ENCODE measurements at places on chromosomes 1 and 21.

GRCh38 chr1:40769815-40770214, 13.8 kb upstream of the KCNQ4 start:
- no peak for DNase-seq

DNA sequence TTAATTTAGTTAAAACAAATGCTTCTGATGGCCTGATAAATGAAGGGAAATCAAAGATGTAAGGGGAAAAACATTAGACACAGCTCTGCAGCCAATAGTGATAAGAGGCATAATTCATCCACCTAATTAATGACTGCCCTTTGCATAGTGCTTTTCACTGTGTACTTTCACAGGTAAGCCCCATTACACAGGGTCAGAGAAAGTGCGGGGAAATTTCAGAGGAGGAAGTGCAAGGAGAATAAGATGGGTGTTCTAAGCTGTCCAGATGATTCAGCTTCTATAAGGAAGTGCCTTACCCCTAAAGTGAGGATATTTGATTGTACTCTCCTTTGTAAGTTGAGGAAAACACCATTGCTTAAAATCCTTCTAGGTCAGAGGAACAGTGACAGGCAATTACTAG, 88.0 kb downstream of the NR5A2 start:
- no peak for DNase-seq

DNA sequence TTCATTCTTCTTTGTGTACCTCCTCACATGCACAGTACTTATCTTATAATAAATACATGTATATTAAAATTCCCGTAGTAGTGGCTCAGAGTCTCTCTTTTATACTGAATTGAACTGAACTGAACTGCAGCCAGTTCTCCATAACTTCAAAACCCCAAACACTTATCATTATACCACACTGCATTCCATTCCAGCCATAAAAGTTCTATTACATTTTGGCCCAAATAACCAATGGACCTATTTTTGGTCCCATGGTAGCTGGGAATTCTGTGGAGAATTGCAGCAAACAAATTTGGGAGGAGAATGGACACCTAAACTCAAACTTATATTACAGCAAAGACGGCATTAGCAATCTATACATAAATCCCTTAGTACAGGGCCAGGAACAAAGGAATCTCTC, 86.6 kb upstream of the C1orf87 start:
- no peak for DNase-seq

- no peak for DNase-seq
Measured at GRCh38 chr1:35190784-35191183, 2.2 kb downstream of the SFPQ start.

GRCh38 chr1:99850459-99851291, 514 bp downstream of the AGL start:
- DNase-seq, result peak; percentile 13

GRCh38 chr1:111354584-111354983, 63.9 kb downstream of the CHIA start:
- no peak for DNase-seq

GRCh38 chr1:7940745-7941436, at the start of gene TNFRSF9:
TNFRSF9 (minus strand) TSS chr1:7940839; CDS start chr1:7939994, 845 bp downstream.
- peak; percentile 66 for DNase-seq

DNA sequence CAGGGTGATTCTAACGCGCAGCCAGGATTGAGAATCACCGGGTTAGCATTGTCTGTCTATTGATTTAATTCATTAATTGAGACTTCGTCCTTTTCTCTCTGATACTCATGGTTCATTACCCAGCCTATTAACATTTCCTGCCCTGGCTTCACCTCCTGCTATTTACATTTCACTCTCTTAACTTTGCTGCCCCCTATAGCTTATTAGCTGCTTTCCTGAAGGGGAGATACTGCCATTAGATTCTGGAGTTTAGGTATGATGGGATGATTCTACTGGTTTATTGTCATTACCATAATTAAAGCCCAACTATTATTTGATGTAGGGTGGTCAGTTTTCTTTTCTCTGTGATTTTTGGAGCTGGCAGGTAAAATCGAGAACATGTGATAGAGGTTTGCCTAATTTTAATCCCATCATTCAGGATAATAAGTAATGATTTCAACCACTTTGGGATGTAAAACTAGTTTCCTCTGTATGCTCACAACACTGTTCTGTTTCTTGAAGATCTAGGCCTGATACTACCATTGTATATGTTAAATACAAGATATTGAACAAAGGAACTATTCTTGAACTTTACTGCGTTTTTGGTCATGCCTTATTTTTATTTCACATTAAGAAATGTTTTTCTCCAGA, 6.4 kb downstream of the PPP2R5A start:
- peak; percentile 64 for DNase-seq

DNA sequence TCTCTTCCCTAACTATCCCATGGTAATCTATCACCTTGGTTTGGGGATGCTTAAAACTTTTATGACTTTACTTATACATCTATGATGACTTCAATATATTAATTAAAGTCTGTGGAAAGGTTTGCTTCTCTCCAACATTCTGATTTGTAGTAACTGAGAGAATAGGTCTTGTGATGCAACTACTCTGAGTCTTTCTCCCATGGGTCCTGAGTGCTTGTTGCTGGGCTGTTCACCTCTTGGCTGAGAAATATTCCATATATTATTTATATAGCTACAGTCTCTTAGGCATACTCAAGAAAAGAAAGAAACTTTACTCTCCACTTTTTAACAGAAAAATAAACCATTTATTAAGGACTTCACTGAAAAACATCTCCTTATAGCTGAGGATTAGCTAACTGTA, 119.3 kb upstream of the PLPPR5 start:
- no peak for DNase-seq

GRCh38 chr1:201096041-201096461, 16.2 kb downstream of the CACNA1S start:
- DNase-seq, result no peak

DNA sequence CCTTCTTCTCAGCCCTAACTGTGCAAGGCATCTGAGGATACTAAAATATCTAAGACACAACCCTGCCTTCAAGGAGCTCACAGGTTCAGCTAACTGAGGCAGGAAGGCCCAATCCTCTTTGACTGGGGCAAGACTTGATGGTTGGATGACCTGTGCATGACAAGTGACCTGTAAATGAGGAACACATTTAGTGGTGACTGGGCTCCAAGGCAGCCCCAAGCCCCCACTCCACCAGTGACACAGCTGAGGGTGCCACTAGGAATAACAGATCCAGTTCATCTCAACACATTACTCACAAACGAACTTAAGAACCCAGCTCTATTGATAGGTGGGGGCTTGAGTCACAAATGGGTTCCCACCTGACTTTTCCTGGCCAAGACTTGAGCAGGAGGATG, 244.7 kb upstream of the IRF2BP2 start:
- DNase-seq, result no peak

DNA sequence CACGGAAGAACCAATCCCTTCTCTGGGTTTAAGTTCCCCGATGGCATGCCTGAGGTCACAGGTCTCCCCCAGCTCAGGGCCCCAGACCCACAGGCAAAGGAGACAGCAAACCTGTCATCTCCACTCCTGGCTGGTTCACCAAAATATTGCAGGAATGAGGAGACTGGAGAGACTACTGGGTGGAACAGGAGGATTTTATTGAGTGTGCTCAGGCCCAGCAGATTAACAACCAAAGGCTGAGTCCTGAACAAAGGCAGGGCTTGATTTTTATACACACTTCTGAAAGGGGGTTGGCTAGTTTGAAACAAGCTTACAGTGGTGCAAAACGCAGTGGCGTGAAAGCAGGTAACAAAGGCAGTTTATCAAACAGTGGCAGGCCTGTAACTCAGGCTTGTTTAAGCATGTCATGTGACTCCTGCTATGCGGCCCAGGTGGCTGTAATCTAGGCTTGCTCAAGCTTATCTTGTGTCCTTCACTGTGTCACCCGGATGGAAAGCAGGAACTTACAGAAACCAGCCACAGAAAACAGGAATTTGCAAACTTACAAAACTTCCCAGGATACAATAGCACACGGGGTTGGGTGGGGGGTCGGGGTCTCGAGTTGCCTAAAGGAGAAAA, 27.4 kb upstream of the KCNJ15 start:
- DNase-seq, result no peak

GRCh38 chr1:52814465-52814864, 28.1 kb upstream of the ZYG11A start:
- no peak for DNase-seq

- no peak for DNase-seq
Measured at GRCh38 chr21:39104911-39105310, 78.3 kb downstream of the PSMG1 start.

- DNase-seq, result peak; percentile 39
Measured at GRCh38 chr1:119209596-119210295, 69.3 kb upstream of the WARS2 start.

DNA sequence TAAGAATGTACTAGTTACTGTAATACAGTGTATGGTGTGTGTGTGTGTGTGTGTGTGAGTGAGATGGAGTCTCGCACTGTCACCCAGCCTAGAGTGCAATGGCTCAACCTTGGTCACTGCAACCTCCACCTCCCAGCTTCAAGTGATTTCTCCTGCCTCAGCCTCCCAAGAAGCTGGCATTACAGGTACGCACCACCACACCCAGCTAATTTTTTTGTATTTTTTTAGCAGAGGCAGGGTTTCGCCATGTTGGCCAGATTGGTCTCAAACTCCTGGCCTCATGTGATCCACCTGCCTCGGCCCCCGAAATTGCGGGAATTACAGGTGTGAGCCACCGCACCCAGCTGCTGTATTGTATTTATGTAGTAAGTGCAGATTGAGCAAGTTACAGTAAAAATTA, 2.9 kb upstream of the LRRC40 start:
- DNase-seq, result no peak

DNA sequence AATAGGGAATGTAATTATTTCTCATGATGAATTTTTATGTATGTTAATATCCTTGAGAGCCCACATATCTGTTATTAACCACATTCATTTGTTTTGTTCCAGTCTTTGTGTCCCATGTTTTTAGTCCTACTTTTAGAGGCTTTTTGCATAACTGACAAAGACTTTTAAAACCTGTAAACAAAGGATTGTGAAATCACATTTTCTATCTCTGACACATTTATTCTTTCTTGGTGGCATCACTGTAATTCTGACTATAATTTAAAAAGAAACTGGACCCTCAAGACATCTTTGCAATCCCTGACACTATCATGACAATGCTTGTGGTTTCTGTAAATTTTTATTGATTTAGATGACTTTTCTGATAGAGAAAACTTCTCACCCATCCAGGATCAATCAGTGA, 313.1 kb downstream of the SIPA1L2 start:
- no peak for DNase-seq

DNA sequence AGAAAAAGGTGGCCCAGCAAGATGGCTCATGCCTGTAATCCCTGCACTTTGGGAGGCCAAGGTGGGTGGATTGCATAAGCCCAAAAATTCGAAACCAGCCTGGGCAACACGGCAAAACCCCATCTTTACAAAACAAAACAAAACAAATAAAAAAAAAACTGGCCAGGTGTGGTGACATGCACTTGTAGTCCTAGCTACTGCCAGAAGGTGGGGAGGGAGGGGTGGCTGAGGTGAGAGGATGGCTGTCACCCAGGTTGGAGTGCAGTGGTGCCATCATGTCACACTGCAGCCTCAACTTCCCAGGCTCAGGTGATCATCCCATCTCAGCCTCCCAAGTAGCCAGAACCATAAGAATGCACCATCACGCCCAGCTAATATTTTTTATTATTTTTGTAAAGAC, 22.8 kb downstream of the RERE start:
- DNase-seq, result no peak

GRCh38 chr1:44249543-44249942, 36.3 kb downstream of the DMAP1 start:
- peak; percentile 26 for DNase-seq

GRCh38 chr1:24362982-24363614, 43.9 kb downstream of the GRHL3 start:
- peak; percentile 89 for DNase-seq

GRCh38 chr1:8733484-8733883, 84.0 kb downstream of the RERE start:
- DNase-seq, result no peak

DNA sequence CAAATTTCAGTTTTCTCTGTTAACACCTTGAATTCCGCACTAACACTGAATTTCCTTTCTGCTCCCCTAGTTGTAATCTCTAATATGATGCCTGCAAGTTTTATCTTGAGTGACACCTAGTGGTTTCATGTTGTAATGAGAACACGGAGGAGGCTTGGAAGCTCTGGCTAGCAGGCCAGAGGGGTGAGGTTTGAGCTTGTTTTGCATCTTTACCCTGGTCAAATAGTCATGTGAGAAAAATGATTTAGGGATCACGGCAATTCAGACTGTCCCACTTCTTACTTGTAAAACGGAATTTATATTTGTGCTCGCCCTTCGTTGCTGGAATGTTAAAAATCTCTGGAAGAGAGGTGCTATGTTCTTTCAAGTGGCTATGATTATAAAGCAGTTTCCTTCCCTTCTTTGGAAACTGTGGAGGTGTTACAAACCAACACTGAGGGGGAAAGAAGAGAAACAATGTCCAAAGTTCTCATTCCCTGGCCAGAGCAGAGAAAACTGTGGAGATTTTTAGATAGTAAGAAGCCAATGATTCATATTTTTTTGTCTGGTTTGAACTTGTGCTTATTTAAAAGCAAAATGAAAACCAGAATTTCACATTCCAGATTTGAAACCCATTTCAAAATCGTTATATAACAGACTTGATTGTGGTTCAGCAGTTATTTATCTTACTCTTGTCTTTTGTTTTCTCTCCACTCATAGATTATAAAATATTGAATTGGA, 5.3 kb upstream of the MROH9 start:
- peak; percentile 78 for DNase-seq

DNA sequence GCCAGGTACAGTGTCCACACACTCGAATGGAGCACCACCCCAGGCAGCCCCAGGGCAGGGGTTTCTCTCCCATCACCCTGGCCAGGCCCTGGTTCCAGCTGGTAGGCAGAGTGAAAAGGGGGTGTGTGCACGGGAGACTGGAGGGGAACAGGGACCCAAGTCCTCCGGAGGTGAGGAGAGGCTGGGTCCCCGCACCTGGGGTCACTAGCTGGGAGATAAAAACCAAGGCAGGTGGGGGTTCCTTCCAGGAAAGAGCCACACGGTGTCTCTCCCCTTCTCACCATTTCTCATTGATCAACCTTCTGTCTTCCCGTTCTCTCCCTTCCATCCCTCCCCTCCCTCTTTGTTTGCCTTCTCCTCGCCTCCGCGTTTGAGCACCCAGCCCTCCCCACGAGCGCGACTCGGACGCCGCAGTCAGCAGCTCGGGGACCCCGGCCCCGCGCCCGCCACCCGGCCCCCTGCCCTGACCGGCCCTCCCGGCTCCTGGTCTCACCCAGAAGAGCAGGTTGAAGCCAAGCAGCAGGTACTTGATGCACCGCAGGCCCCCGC, 358 bp downstream of the TSPAN2 start:
- DNase-seq, result no peak

Measured in cardiac fibroblast (primary cell).